ENCODE measurements at places on chromosomes 13 and 19.

GRCh38 chr19:11736696-11737095 lies 2.0 kb downstream of the ZNF823 start:
- DNase-seq, result no peak

- no peak for DNase-seq
Measured at GRCh38 chr13:98313922-98314292, 136.8 kb upstream of the RNF113B start.

DNA sequence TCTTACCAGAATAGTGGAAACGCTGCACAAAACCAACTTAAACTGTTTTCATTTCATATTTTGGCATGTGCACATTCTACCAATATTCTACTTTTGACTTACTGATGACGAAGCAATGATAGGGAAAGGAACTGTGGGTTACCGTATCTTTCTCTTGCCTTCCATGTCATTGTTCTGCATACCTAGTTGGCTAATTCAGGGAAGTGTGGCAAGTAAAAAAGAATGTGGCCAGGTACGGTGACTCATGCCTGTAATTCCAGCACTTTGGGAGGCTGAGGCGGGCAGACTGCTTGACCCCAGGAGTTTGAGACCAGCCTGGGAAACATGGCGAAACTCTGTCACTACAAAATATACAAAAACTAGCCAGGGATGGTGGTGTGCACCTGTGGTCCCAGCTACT lies 108.2 kb downstream of the SIPA1L3 start:
- DNase-seq, result no peak

- no peak for DNase-seq
Measured at GRCh38 chr19:54287456-54287855, 6.5 kb upstream of the LILRB2 start.

- no peak for DNase-seq
Measured at GRCh38 chr19:16456652-16457194, 15.0 kb downstream of the EPS15L1 start.

GRCh38 chr13:86383151-86383550 lies 583.9 kb upstream of the SLITRK6 start:
- no peak for DNase-seq

DNA sequence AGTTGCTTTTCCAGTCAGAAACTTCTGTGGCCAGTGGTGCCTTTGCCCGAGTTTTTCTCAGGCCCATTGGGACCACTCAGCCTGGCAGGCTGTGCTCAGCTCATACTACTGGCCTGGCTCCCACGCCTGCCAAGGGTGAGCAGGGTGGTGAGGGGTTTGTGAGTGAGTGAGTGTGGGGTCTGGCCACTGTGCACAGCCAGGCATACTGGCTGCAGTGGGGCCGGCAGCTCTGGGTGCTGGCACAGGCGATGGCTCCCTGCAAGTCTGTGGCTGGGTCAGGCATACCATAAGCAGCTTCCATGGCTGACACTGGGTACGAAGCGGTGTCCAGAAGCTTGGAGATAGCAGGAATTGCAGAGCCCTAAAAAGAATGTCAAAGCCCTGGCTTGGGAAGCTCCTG lies 161.0 kb downstream of the SLITRK6 start:
- no peak for DNase-seq

GRCh38 chr19:30341611-30342201 lies 30.5 kb upstream of the ZNF536 start:
- no peak for DNase-seq

DNA sequence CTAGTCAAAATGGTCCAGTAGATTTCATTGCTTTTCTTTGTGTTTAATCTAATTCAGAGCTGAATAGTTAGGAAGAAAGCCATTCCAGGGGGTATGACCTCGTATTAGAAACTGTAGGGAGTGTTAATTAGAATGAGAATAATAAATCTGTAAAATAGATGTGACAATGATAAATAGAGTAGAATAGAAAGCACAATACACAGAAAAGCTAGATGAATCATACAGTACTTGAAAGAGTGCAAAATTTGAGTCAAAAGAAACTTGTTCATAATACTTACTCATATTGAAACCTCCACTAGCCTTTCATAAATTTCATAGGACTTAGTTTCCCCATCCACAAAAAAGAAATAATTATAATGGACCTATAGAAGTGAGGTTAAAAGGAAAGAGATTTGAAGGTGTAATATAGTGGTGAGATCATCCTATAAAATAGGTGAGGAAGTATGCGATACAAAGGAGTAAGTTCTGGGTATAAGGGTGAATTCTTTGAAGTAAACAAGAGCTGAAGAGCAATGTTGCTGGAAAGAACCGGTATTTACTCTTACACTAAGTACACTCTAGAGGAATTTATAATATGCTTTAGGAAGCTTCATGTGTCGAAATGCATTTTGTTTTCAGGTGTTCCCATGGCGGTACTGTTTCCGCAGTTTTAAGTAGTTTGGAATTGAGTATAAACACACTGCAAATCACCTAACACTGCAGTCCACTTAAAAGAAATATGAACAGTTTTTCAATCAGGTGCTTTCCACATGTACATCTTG lies 21.9 kb downstream of the PCDH17 start:
- DNase-seq, result no peak

GRCh38 chr13:37059848-37060192 lies 332 bp upstream of the SUPT20H start:
- DNase-seq, result no peak

DNA sequence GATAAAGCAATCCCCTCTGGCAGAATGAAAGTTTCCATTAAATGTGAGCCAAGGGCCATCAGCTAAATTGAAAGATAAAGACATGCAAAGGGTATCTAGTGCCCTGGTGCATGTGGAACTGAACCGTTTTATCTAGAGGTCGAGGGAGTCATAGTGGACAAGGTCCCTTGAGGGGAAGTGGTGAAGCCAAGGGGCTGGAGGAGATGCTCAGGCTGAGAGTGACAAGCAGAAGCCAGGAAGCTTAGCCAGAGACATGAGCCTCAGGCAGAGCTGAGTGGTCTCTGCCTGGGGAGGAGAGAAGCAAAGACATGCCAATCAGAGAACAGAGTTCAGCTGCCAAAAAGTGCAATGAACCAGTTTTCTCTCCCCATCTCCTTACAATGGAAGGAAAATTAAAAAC lies 68.1 kb upstream of the SLC10A2 start:
- no peak for DNase-seq

DNA sequence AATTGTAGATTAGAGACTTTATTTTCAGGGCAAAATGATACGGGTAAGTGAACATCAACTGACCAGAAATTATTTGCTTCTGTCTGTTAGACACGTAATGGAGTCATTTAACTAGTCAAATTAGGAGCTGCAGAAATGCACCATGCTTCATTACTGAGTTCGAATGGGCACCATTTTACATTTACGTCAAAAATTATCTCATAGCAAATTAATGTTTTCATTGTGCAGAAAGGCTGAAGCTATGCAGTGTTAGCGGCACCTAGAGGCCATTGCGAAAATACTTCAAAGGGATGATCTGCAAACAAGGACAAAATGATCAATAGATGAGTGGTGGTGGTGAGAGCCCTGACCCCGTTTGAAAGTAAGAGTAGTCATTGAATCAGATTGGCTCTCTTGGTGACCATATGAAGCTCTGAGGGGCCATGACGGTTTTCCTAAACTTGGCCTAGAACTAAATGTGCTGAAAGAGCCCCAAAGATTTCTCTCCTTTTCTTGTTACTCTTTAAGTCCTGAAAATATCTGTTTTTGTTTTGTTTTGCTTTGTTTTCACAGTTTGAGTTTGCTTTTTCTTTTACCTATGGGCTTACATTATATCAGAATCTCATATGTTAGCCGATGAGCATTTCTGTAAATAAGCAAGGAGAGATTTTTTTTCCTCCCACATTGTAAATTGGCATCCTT lies 277.9 kb downstream of the ZNF536 start:
- no peak for DNase-seq

GRCh38 chr13:95643936-95644598 lies 439 bp downstream of the DZIP1 start:
- DNase-seq, result no peak

DNA sequence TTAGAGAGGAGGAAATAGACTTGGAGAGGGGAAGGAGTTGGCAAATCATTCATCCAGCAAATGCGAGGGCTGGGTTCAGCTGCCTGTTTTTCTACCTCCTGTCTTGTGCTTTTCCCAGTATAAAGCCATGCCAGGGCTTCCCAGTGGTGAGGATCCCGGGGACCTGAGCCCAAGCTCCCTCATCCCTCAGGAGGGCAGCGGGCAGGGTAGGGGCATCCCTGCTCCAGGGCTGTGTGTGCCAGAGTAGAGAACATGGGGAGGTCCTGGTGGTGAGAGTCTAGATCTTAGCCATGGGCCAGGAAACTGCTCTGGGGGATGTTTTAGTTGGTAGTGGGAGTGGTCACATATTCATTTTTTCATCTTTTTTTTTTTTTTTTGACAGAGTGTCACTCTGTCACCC lies 43.6 kb downstream of the GPR12 start:
- no peak for DNase-seq

GRCh38 chr19:54893406-54893805 lies 12.5 kb upstream of the NCR1 start:
- DNase-seq, result no peak

- no peak for DNase-seq
Measured at GRCh38 chr19:12868540-12869112, 12.6 kb downstream of the DNASE2 start.

- DNase-seq, result no peak
Measured at GRCh38 chr13:39881887-39882286, 226.4 kb downstream of the COG6 start.

GRCh38 chr19:39599116-39599515 lies 3.2 kb upstream of the LGALS13 start:
- no peak for DNase-seq

- DNase-seq, result no peak
Measured at GRCh38 chr13:103430368-103430767, 364.2 kb upstream of the SLC10A2 start.

DNA sequence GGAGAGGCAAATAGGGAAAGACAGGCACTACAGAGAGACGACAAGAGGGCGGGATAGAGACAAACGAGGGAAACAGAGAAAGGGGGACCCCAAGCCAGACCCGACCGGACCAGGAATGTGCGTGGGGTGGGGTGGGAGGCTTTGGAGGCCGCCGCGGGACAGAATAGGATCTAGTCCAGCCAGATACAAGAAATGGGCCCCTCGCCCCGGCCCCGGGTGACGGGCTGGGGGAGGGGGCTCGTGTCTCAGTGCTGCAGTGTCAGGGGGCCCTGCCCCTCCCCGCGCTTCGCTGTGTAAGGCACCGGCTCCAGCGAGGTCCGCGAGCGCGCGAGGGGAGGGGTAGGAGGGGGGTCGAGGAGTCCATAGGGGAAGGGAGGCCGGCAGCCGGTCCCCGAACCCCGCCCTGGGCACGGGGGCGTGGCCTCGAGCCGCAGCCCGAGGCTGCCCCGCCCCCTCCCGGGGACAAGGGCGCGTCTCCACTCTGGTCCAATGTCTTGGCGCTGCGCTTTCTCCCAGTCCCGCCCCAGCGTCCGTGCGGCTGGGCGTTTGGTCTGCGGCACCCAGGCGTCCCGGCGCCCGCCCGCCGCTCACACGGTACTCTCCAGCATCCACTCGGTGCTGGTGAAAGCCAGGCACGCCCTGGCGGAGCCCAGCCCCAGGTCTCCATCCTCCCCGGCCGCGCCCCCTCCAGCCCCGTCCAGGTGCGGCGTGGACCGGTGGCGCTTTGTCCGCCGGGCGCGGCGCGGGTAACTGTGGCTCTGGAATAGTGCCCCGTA lies 11.0 kb downstream of the IFNL1 start:
- no peak for DNase-seq

GRCh38 chr13:73074926-73075325 lies 16.1 kb downstream of the KLF5 start:
- no peak for DNase-seq

DNA sequence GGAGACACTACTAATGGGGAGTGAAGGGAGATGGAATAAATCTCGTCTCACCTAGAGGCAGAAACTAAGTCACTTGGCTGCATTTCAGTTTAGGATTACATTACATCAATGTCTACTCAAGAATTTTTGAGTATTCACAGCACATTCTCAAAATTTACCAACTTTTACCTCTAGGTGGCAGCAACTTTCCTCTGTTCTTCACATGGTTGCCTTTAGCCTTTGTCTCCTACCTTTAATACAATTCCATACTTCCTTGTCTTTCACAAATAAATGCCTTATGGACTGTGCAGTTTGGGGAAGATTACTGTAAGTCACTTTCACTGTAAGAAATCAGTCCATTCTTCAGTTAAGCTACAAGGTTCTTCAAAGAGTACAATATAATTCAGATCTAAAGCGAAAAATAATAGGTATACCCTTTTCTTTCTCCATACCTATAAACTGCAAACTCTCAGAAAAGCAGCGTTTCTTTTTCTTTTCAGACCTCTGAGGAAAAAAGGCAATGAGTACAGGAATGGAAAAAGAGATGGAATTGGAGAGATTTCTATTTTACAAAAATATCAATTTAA lies 379.4 kb downstream of the KLF12 start:
- no peak for DNase-seq

DNA sequence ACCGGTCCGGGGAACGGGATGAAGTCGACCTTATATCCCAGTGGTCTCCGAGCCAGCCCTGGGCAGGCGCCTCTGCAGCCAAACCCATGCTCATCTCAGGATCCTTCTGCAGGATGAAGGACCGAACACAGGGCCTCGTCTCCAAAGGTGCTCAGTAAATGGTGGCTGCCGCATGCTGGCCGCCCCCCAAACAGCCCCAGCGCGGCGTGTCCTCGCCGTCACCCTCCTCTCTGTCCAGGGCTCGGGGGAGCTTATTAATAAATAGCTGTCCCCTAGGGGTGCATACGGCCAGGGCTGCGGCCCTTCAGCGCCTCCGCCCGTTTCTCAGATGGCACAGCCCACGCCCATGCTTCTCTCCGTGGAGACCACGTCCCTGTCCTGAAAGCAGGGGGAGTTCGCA lies 32.6 kb upstream of the SPACA7 start:
- DNase-seq, result no peak

GRCh38 chr13:112880976-112881540 lies 88.0 kb upstream of the MCF2L start:
- DNase-seq, result no peak

DNA sequence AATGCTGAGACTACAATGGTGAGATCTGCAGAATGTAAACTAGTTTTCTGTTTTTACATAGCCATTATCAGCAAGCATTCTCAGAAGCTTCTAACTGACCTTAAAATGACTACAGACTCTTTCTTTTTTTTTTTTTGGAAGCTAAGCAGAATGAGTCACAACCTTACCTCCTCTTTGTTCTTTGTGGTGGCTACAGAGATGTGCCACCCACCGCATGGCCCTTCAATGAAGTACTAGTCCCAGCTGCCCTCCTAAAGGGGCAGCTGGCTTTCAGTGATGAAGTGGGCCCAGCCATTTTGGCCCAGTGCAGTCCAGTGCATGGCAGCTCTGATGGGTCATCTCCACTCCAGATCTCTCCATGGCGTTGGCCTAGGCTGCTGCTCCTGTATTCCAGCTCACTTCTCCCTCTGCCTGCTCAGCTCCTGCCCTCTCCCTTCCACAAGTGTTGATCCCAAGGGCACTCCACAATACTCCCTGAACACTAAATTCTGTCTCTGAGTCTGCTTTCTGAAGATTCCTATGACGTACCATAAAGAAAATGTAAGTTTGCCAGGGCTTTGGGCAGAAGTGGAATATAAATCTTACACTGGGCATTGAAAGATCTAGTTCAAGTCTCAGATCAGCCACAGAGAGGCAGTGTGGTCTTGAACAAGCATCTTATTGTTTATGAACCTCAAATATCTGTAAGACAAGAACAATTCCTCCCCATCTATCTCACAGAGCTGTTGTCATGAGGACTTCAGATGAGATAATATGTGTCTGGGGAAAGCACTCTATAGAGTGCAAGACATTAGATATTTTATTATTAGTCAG lies 85.6 kb downstream of the RXFP2 start:
- DNase-seq, result no peak
